Smooth muscle cell of trachea (primary cell): ENCODE measurements at places on chromosomes 13 and 19. TPM values are rescaled to one million over a fixed set of nuclear protein-coding genes. Genes with fewer than 3 reads are reported as not detected.

The RNF17 gene
- total RNA-seq, result 0.17 TPM in 1 of 2 replicates, not detected in the other

The SIGLEC9 gene
- total RNA-seq, result not detected in 2 replicates

The TMEM259 gene
- 64.1 and 101 TPM in 2 replicates for total RNA-seq

The AKAP8 gene
- 17.0 and 17.7 TPM in 2 replicates for total RNA-seq

The PSG3 gene
- not detected in 2 replicates for total RNA-seq

The ZNF491 gene
- 3.8 and 4.6 TPM in 2 replicates for total RNA-seq

The GSX1 gene
- not detected in 2 replicates for total RNA-seq

The B3GNT3 gene
- not detected in 2 replicates for total RNA-seq

The AMH gene
- total RNA-seq, result 0.44 and 1.5 TPM in 2 replicates
